ENCODE measurements at places on chromosomes 2 and 18.

- peak; percentile 48 for DNase-seq
Measured at GRCh38 chr18:34976899-34977837, 64.0 kb upstream of the MAPRE2 start.

DNA sequence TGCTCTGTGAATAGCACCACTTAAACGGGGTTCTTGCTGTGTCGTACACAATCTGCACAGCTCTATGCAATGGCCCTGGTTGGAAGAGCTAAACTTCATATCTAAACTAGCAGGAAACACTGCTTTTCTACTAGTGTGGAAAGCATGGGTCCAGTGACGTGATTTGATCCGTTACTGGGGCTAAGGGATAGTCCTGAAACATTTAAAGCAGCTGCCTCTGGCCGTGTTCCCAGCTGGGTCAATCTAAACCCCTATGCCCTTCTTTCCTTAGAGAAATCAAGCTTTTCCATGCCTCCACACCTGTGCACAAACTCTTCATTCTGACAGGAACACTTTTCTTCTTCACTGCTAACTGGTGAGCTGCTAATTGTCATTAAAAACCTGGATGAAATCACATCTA is 5.4 kb upstream of the IGFBP5 start:
- DNase-seq = no peak

DNA sequence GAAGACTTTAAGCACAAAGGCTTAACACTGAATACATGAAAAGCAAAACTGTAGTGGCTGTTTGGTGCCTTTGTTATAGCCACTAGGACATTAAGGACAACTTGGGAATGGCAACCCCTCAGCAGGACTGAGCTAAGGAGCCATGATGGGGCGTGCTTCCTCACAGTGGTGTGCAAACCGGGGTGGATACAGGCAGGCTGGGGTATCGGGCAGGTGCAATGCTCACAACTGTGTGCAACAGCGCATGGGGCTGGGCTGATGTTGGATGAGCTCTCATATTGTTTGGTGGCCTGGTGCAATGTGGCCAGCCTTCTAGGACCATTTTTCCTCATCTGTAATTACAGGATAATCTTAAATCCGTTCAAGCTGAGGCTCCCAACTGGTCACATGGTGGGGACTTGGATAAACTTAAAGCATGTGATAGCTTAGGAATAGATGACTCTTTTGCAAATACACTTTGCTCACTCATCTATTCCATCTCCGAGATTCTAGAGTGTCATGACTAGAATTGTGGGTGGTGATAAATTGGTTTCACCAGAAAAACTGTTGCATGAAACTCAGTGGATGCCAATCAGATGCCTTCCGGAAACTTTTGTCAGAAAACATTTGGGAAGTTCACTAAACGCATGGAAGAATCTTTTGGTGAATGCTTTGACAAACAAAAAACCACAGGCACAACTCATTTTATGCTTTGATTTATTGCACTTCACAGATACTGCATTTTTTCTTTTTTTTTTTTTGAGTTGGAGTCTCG is 116.5 kb downstream of the PXDN start:
- DNase-seq = peak; percentile 68

- DNase-seq = no peak
Measured at GRCh38 chr2:101714118-101714517, 16.6 kb downstream of the MAP4K4 start.

- no peak for DNase-seq
Measured at GRCh38 chr2:210189452-210190138, 18.4 kb upstream of the KANSL1L start.

DNA sequence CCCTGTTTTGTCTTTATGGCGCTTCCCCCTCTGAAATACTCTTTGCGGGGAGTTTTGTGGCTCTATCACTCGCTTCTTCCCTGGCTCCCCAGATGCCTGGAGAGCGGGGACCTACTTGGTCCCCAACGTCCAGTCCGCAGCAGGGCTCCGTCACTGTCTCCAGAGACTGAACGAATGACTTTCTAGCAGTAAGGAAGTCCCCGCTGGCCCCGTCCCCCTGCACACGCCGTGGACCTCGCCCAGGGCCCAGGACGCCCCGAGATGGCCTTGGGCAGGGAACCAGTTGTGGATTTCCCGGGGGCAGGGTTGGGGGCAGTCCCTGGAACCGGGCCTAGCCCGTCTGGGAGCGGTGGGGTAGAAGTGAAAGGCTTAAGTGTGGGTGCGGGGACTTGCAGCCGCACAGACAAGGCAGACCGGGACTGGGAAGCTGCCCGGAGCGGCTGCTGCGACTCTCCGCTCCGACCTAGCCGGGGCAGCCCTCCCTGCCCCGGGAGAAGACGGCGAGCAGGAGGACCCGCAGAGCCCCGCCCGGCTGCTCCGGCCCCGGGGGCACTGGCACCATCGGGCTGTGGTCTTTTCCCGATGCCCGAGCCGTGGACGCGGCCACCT is 821 bp upstream of the EPHA4 start:
- peak; percentile 20 for DNase-seq

GRCh38 chr2:168518555-168519066 is 62.5 kb downstream of the CERS6 start:
- peak; percentile 25 for DNase-seq

DNA sequence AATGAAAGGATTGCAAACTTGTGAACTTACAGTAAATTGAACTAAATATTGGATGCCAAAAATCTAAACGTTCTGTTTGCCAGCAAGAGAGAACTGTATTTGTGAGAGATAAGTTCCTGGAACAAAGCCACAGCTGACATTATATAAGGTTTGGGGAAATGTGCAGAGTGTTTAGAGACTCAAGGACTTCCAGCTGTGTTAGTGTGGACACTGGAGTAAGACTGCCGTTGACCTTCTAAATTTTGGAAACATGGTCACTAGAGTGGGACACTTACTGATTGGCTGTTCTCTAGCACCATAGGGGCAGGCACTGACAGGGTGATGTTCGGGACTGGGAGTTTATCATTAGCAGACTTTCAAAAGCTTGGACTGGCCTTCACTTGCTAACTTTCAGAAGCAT is 40.5 kb downstream of the SCN9A start:
- DNase-seq = no peak

DNA sequence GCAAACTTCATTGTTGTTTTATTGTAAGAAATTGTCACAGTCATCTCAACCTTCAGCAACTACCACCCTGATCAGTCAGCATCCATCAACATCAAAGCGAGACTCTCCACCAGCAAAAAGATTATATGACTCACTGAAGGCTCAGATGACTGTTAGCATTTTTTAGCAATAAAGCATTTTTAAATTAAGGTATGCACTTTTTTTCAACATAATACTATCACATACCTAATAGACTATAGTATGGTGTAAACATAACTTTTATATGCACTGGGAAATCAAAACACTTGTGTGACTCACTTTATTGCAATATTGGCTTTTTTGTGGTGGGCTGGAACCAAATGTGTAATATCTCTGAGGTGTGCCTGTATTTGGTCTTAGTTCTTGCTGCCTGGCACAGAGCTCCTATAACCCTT is 15.6 kb downstream of the SCN1A start:
- DNase-seq = no peak

GRCh38 chr2:157696036-157696435 is 67.4 kb upstream of the ACVR1C start:
- no peak for DNase-seq

GRCh38 chr2:44838116-44838790 is 103.2 kb upstream of the SIX3 start:
- no peak for DNase-seq

- DNase-seq = no peak
Measured at GRCh38 chr2:56034258-56034657, 110.7 kb upstream of the EFEMP1 start.

- no peak for DNase-seq
Measured at GRCh38 chr18:24341361-24341760, 56.3 kb downstream of the OSBPL1A start.

- no peak for DNase-seq
Measured at GRCh38 chr2:121617042-121617599, 32.1 kb downstream of the CLASP1 start.

DNA sequence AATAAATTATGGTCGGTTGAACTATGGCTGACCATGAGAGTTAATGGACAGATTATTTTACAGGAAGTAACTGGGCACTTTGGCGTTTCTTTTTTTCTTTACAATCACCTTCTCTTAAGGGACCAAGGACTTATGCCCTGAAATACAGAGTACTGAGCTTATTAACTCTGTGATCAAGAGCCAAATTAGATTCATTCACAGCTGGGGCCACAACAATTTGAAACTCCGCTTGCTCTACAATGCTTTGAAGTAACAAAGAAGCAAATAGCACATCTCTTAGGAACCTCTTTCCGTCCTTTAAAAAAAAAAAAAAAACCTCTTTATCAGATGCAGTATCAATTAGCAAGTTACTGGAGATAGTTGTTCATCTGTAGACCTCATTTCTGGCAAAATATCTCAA is 112.0 kb downstream of the LYPD6 start:
- DNase-seq = no peak

GRCh38 chr2:108633409-108633808 is 85.9 kb upstream of the RANBP2 start:
- peak; percentile 68 for DNase-seq

GRCh38 chr2:224163566-224164307 is 124.7 kb upstream of the SERPINE2 start:
- peak; percentile 22 for DNase-seq

- no peak for DNase-seq
Measured at GRCh38 chr2:165891943-165892342, 61.6 kb downstream of the TTC21B start.

GRCh38 chr2:95539836-95540235 is 52.0 kb upstream of the TRIM43 start:
- no peak for DNase-seq

DNA sequence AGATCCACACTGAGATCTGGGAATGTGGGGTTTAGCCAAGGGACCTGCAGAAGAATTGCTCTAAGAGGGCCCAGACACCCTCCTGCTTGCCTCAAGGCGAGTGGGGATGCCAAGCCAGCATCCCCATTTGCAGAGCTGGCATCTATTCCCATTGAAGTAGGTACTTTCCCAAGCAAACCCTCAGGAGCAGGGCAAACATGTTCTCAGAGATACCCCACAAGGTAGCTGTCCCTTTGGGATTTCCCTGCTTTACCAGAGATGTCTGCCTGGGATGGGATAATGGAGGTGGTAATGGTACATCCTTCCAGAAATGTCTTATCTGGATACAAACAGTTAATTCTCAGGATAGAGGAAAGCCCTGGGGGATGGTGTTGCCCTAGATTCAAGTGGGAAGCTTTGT is 51.2 kb downstream of the GYPC start:
- no peak for DNase-seq

DNA sequence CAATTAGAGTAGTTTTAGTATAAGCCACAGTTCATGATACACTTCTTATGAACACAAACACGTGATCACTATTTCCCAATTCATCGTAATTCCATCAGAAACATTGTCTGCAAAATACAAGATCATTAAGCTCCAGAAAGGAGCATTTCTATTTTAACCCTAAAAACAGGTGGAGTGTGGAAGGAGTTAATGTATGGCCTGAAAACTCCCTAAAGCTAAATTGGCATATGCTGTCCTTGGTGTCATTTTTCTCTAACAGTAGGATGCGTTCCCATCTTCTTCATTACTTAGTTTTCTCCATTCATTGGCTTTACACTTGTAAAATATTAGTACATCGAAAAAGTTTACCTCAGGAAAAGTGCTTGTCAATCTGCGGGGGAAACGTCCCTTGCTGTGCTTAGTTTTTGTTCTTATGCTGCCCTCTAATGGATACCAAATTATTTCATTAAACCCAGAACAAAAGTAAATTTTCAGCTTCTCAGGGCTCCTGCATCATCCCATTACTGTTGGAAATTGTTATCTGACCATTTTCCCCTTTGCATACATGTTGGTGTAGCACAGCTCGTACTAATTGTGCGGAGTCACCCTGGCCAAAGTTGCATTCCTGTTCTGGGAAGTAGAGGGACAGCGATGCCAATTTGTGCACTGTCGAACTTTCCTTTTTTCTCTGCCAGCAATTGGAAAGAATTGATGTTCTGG is 153.4 kb downstream of the GPD2 start:
- DNase-seq = peak; percentile 58

- DNase-seq = peak; percentile 60
Measured at GRCh38 chr2:63424329-63425078, 163.8 kb downstream of the WDPCP start.

DNA sequence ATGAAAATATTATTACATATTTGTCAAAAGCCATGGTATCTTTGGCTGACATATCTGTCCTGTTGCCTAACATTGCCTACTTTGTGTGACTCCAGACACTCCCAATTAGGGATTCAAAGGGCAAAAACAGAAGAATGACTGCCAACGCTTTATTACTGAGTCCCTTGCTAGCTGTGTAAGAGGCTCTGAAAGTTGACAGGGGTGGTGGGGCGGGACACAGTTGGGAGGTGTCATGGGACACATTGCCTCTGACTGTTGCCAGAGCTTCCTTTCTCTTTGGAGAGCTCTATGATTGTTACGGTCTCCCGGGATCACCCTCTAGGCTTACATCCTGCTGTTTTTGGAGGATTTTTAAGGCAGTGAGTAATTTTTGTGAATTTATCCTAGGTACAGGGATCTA is 249.6 kb upstream of the ACVR2A start:
- no peak for DNase-seq

GRCh38 chr18:54928236-54928635 is 31.0 kb downstream of the CCDC68 start:
- DNase-seq = no peak
